ENCODE measurements at places on chromosomes 7 and 10.

GRCh38 chr7:96121752-96122151 lies 200.1 kb downstream of the SLC25A13 start:
- no peak for DNase-seq

DNA sequence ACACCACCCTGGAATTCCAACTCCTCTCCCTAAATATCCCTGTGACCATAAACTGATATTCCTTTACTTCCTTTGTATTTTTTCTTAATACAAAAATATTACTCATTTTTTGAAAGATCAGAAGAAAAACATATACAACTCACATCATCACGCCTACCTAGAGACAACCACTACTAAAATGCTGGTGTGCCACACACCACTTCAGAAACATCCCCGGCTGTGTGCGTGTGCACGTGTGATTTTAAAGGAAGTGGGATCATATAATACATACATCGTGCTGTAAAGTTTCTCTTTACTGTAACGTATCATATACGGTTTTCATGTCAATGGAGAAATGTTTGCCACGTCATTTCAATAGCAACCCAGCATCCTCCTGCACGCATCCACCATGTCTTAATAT lies 76.5 kb downstream of the ITIH5 start:
- DNase-seq: no peak

GRCh38 chr10:103025696-103026095 lies 107.6 kb downstream of the CNNM2 start:
- no peak for DNase-seq

DNA sequence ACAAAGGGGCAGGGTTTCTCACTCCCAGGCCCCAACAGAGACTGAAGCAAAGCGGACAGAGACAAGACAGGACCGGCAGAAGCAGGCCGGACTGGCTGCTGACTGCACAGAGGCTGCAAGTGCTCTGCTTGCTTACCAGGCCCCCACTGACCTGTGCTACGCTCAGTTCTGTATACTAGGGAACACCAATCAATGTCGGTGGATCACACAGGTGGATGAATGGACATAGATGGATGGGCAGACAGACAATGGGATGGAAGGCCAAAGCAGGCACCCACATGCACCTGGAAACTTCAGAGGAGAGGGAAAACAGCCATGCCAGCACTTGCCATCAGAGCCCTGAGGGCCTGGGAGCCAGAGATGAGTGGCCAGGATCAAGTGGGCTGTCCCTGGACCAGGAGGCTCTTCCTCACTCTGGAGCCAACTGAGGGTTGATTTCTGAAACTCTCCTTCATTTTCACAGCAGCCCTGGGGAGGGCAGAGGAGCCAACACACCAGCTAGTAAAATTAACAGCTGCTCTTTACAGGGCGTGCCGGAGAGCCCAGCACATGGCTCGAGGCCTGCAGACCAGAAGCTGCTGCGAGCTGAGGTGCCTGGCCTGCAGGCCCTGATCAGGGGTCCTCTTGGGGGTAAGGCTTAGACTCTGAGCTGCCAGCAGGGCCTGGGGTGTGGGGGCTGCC lies 243.6 kb downstream of the KCNMA1 start:
- peak; percentile 76 for DNase-seq

DNA sequence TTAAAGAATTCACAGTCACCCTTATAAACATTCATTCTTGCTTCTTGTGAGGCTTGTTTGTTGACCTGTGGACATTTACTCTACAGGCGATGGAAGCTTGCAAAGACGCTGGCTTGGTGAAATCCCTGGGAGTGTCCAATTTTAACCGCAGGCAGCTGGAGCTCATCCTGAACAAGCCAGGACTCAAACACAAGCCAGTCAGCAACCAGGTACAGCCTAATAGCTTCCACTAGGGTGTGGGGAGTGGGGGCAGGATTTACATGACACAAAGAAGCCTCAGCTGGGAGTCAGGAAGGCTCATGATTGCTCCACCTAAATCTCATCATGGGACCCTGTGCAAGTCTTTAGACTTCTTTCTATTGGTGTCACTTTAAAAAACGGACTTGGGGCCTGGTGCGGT lies 29.0 kb downstream of the AKR1D1 start:
- DNase-seq: no peak

GRCh38 chr7:84536271-84536870 lies 341.8 kb upstream of the SEMA3A start:
- DNase-seq: peak; percentile 37

- DNase-seq: no peak
Measured at GRCh38 chr10:51698473-51699063, 827 bp downstream of the CSTF2T start.

GRCh38 chr10:63421591-63421990 lies 44.2 kb downstream of the JMJD1C start:
- no peak for DNase-seq

- DNase-seq: no peak
Measured at GRCh38 chr7:154832557-154833138, 170.3 kb downstream of the PAXIP1 start.

- DNase-seq: no peak
Measured at GRCh38 chr10:60943316-60944057, 498 bp downstream of the RHOBTB1 start.

DNA sequence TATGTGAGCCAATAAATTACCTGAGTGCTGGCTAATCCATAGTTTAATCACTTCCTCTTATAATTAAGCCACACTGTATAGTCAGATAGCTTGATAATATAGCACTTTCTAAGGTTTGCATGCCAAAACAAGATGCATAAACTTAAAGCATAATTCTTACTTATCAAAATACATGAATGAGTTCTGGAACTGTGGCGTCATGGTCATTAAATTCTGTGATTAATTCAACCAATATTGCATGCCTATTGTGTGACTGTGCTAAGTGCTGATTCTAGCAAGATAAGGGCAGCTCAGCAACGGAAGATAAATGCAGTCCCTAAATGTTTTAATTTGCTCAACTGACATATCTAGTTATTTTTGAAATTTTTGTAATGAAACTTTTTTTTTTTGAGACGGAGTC lies 29.7 kb downstream of the HOXA1 start:
- DNase-seq: peak; percentile 76

- DNase-seq: no peak
Measured at GRCh38 chr10:132099389-132100090, 33.8 kb downstream of the JAKMIP3 start.

DNA sequence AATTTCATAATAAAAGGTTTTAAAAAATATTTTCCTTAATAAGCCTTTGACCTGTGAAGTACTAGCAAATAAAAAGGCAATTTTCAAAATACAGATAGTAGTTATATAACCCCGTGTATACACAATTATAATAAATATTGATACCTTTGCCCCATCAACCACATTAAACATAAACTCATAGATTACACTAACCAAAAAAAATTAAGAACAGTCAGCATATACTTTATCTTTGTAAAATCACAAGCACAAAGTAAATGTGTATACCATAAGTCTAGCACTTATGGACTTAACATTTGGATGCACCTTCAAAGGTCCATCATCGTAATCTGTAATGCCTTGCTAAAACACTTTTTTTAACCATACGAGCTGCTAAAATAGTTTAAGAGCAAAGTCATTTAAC lies 123.4 kb downstream of the SNX13 start:
- DNase-seq: no peak

DNA sequence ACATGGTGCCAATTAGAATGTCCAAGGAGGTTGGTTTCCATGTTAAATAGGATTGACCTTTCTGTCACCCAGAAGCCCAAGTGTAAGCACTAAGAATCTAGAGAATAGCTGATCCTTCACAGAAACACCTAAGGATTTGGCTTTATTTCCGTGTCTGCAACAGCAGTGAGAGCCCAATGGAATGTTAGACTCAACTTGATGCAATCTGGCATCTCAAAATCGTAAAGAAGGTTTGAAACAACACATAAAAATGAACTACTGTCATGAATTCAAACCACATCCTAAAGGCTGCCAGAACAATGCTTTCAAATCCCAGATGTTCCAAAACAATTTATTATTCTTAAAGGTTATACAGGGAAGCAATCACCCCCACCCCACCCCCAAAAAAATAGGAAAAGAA lies 18.6 kb downstream of the PPP1R3C start:
- no peak for DNase-seq

- DNase-seq: no peak
Measured at GRCh38 chr10:30992681-30993080, 39.0 kb downstream of the ZNF438 start.

GRCh38 chr7:112212571-112212970 lies 6.1 kb downstream of the ZNF277 start:
- no peak for DNase-seq

- no peak for DNase-seq
Measured at GRCh38 chr10:21527598-21528235, 2.2 kb upstream of the SKIDA1 start.

- no peak for DNase-seq
Measured at GRCh38 chr7:99699946-99700345, 20.1 kb upstream of the CYP3A5 start.

DNA sequence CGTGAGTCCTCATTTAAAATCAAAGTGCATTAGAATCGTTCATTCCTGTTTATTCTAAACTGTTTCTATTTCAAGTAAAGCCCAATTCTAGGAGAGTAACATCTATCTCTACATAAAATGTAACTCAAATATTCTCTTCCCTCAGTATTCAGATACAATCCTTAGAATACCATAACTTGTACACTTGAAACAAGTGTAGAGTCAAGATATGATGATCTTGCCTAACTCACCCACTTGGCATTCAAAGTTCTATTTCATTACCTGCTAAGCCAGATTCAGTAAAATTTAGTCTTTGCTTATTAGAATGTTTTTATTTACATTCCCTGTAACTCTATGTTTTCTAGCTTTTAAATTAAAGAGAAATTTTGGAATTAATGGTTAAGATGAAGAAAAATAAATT lies 31.6 kb downstream of the PRPS1L1 start:
- no peak for DNase-seq

- DNase-seq: no peak
Measured at GRCh38 chr7:123004931-123005330, 9.4 kb upstream of the TAS2R16 start.

GRCh38 chr7:143411976-143412708 lies 3.5 kb upstream of the EPHA1 start:
- DNase-seq: no peak

GRCh38 chr10:91552274-91553095 lies 80.4 kb downstream of the PPP1R3C start:
- DNase-seq: no peak

DNA sequence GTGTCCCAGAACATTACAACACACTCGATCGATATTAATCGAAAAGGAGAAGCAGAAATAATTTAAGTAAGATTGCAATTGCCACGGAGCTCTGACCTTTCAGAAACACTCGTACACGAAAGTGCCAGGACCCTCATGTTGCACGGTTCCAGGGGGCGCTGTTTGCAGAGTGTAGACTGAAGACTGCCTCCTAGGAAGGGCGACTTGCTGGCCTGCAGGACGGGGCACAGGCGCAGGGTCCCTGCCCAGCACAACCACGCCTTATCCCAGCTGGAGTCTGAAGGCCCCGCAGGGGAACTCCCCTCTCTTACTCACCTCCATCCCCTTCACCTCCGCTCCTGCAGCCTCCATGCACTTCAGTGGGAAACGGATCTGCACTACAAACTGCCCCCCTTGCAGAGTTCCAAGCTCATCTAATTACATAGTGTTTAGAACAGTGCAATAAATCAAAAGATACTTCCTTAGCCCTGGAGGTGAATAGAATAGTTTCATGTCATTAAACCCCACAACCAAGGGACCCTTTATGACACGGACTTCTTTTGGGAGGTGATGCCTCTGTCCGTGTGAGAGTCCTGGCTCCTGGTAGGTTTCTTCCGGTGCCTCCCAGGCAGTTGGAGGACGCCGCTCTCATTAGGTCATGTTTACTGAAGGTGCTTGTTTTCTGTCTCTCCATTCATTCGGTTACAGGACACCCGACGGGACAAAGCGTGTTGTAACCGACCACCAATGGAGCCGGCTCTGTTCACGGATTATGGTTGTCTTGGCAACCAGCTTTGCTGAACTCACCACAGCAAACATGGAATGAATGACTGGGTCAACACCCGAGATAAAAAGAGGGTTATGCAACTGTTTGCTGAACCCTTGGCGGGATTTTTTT lies 262.2 kb downstream of the BAMBI start:
- no peak for DNase-seq

GRCh38 chr7:38893061-38893460 lies 15.9 kb downstream of the VPS41 start:
- DNase-seq: peak; percentile 69

- no peak for DNase-seq
Measured at GRCh38 chr7:25611196-25611595, 382.9 kb upstream of the NPVF start.

DNA sequence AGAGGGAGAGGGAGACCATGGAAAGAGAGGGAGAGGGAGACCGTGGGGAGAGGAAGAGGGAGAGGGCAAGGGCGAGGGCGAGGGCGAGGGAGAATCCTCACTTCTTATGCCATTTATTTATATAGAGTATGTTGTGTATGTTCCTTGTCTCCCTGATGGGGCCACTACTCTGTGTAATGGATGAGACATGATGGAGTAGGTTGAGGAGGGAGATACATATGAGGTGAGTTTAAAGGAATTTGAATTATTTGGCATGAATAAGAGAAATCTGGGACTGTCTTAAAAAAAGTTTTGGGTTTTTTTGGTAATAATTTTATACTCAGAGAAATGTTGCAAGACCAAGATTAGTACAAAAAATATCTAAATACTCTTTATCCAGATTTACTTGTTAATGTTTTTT lies 20.1 kb downstream of the CCSER2 start:
- peak; percentile 69 for DNase-seq

GRCh38 chr7:105268511-105269392 lies 120.0 kb downstream of the SRPK2 start:
- peak; percentile 75 for DNase-seq

GRCh38 chr10:12180221-12180974 lies 15.3 kb downstream of the NUDT5 start:
- peak; percentile 24 for DNase-seq

- no peak for DNase-seq
Measured at GRCh38 chr7:30276203-30276900, 8.0 kb upstream of the ZNRF2 start.

Data from foreskin keratinocyte (primary cell).